ENCODE measurements at places on chromosomes 1 and 21.

DNA sequence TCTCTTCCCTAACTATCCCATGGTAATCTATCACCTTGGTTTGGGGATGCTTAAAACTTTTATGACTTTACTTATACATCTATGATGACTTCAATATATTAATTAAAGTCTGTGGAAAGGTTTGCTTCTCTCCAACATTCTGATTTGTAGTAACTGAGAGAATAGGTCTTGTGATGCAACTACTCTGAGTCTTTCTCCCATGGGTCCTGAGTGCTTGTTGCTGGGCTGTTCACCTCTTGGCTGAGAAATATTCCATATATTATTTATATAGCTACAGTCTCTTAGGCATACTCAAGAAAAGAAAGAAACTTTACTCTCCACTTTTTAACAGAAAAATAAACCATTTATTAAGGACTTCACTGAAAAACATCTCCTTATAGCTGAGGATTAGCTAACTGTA lies 119.3 kb upstream of the PLPPR5 start:
- no peak for DNase-seq

GRCh38 chr1:62336638-62336994 lies 17.4 kb upstream of the KANK4 start:
- DNase-seq: no peak

GRCh38 chr1:26335774-26336476 lies 18.0 kb downstream of the CRYBG2 start:
- DNase-seq: peak; percentile 23

- peak; percentile 51 for DNase-seq
Measured at GRCh38 chr1:17759114-17759513, 4.0 kb downstream of the ACTL8 start.

- DNase-seq: peak; percentile 93
Measured at GRCh38 chr1:160342953-160343869, at the start of the genes COPA and NCSTN. COPA (minus strand) TSS chr1:160343250; CDS start chr1:160343170, 80 bp downstream. NCSTN (plus strand) TSS chr1:160343383; CDS start chr1:160343397, 14 bp downstream.

DNA sequence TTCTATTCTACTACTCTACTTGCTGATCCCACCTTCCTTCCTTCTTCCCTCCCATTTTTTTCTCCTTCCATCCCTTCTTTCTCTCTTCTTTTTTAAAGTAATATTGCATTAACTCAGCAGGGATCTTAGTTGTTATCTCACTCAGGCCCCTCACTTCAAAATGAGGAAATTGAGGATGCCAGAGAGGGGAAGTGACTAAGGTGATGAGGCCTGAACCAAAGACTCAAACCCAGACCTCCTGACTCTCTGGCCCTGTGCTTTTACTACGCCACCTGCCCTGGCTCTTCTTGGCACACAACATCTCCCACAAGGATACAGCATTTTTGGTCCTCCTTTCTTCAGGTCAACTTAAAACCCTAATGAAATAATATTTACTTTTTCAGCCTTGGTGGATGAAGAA lies 151.7 kb upstream of the ZNF648 start:
- DNase-seq: no peak

DNA sequence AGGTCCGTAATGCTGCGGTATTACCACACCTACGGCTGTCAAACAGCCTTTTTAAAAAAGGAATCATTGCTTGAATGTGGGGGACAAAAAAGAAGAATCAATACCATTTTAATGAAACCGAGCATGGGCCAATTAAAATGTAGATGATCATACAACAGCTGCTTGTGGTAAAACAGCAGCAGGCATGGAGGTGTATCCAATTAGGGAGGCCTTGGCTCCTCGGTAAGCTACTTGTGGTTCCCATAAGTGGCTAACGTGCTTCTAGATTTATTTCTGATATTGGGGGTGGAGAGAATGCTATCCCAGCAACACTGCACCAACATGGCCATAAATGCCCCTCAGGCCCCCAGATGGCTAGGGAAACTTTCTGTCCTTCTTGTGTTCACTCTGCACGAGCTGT lies 1.8 kb downstream of the PTPN14 start:
- no peak for DNase-seq

DNA sequence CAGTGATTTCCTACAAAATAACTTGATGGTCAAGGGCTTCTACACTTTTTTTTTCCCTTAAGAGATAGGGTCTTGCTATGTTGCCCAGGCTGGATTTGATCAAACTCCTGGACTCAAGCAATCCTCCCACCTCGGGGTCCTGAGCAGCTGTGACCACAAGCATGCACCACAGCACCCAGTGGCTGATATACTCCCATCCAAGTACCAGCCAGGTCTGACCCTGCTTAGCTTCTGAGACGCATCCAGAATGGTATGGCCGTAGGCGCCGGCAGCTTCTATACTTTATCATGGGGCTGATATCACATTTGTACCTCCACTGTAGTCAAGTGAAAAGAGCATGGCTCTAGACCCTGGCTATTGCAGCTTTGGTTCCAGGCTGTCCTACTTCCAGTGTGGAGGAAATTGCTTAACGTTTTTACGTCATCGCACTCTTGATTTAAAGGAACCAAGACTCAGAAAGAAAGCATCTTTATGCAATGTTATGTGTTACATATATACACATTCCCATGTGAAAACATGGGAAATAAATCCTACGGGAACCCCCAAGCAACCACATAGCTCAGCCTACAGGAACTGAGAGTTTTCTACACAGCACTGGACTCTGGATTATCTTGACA lies 39.5 kb downstream of the PDPN start:
- DNase-seq: no peak

DNA sequence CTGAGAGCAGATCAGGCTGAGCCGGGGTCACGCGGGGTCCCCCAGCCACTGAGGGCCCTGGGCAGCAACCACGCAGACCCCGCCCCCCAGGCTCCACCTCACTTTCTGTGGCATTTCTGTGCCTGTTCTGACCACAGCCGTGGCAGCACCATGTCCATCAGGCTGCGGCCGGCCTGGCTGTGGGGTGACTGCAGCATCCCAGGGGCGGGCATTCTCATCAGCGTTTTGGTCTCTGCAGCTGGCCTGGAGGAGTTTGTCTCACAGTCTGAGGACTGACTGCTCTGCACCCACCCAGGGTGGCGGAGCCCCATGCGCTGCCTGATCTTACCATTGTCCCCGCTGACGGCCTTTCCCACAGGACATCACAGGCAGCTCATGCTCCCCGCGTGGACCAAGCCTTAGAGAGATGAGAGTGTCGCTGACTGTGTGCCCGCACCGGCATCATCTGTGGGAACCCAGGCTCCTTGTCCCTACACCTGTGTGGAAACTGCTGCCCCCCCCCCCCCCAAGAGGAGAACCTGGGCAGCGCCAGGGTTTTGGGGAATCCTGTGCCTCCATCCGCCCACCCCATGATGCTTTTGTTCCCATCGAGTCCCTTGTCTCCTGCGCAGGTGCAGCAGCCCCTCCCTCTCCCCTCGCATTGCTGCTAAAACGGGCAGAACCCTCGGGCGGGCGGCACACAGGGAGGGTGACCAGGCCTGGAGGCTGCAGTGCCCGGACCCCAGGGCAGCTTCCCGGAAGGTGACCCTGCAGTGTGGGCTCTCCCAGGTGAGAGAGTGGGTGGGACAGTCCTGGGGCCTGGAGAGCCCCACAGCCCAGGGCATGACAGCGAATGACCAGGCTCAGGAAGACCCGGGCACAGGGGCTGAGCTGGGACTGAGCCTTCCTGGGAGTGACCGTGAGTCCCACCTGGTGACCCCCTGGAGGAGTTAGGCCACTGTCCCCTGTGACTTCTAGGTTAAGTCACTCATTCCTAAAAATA lies 1.8 kb downstream of the KRTAP10-1 start:
- DNase-seq: no peak

- no peak for DNase-seq
Measured at GRCh38 chr1:67632356-67632755, 52.6 kb upstream of the GADD45A start.

- no peak for DNase-seq
Measured at GRCh38 chr21:41243107-41243506, 73.5 kb upstream of the FAM3B start.

- no peak for DNase-seq
Measured at GRCh38 chr21:42057851-42058437, 13.2 kb upstream of the UMODL1 start.

GRCh38 chr1:29823561-29823960 lies 587.2 kb downstream of the PTPRU start:
- DNase-seq: no peak

- no peak for DNase-seq
Measured at GRCh38 chr1:214473387-214473786, 78.0 kb downstream of the PTPN14 start.

- DNase-seq: no peak
Measured at GRCh38 chr21:39630191-39630591, 17.5 kb downstream of the B3GALT5 start.

GRCh38 chr1:21648352-21648730 lies 20.8 kb downstream of the RAP1GAP start:
- no peak for DNase-seq

- no peak for DNase-seq
Measured at GRCh38 chr1:208183977-208184911, 59.9 kb downstream of the PLXNA2 start.

GRCh38 chr1:109769330-109770078 lies 5.8 kb upstream of the EPS8L3 start:
- DNase-seq: no peak

GRCh38 chr21:37452227-37452626 lies 85.7 kb downstream of the DYRK1A start:
- no peak for DNase-seq

- peak; percentile 38 for DNase-seq
Measured at GRCh38 chr1:153261281-153262069, 2.0 kb downstream of the LORICRIN start.

- DNase-seq: peak; percentile 51
Measured at GRCh38 chr1:21175324-21175669, 1.4 kb downstream of the EIF4G3 start.

DNA sequence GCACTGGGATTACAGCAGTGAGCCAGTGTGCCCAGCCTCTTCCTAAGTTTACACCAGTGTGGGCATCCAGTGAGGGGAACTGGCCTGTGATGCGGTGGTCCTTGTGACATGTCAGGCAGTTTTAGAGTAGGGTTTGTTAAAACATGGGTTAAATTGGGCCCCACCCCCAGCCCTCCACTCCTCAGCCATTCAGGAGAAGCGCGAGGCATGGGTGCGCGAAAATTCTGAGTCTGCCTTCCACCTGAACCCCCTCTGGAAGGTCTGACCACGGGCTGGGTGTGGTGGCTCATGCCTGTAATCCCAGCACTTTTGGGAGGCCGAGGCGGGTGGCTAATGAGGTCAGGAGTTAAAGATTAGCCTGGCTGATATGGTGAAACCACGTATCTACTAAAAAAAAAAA lies 51.7 kb downstream of the SKI start:
- DNase-seq: no peak
